ENCODE measurements at places on chromosomes 2 and 18.

DNA sequence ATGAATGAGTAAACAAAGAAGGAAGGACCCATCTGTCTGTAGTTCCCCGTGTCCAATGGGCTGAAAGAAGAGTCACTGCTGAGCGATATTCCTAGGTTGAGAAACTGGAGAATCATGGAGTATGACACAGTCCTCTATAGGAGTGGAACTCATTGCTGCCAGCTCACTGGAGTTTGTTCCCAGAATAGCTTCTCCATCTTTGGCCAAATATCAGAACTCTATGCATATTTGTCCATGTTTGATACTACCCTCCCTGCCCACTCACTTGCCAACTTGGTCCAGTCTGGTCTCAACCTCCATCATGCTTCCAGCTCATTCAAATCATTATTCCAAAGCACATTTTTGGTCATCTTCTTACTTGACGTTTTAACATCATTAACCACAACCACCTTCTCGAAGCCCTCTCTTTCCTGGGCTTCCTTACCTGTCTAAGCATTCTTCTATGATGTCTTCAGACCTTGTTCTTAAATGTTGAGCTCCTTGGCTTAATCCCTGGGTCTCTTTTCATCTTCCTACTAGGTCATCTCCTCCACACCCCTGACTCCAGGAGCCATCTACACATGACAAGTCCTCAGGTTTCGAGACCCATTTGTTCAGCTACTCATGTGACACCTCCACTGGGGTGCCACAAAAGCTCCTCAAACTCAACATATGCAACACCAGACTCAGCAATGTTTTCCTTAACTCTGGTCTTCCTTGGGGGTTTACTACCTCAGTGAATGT is 221.6 kb downstream of the MYCN start:
- DNase-seq: no peak

DNA sequence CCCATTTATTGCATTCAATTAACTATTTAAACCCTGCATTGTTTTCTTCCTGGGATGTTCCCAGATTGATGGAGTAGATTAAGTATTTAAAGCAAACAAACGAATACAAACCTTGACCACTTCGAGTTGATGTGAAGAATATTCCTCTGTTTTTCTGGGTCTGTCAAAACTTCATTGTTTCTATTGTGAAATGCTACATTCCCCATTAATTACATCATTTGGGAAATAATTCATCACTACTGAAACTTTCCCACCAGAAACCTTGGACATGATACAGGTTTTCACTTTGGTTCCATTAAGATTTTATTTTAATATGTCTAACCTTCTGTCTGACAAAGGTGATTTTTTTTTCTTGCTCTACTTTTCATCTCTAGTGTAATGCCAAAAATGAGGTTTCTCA is 365.1 kb upstream of the ETAA1 start:
- DNase-seq: no peak

GRCh38 chr2:134619250-134619649 is 99.5 kb downstream of the TMEM163 start:
- no peak for DNase-seq

DNA sequence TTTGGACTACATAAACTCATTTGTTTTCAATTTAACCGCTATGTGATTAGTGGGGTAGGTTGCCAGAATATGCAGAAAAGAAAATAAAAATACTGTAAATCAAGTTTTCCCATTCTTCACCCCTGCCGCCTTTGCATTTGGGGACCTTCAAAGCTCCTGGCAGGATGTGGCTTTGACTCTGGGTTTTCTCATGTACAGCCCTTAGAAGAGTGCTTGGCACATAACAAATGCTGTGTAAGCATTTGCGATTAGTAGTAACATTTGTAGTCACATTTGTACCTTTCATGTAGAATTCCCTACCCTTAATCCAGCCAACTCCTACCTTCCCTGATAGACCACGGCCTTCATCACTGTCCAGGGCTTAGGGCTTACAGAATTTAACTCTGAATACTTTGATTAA is 262.6 kb downstream of the MREG start:
- DNase-seq: peak; percentile 9

- no peak for DNase-seq
Measured at GRCh38 chr2:157015015-157015575, 242.4 kb upstream of the GALNT5 start.

DNA sequence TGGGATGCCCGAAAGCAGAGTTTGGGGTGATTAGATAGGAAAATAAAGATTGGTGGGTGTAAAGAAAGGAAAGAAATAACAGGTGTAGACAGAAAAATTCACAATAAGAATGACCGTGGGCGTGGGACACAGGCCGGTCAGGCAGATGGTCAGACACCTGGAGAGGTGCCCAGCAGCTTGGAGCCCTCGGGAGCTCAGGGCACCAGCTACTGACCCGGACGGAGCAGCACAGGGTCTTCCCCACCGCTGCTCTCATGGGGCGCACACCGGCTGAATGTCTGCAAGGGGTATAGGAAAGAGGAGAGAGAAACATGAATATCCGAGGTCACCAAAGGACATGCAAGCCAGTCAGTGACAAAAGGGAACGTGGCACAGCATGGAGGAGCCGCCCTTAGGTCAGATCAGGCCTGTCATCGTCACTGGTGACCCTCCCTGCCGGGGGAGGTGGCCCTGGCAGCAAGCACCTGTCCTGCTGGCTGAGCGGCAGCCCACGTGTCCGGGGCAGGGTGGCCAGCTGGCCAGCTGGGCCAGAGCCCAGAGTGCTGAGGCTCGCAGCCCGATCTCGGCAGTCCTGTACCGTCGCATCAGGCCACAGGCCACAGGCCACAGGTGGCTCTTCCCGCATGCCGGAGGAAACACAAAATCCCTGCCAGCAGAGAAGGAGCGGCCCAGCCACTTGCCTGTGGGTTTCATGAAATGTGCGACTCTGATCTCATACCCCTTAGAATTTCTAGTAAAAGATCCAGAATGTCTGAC is 112.0 kb upstream of the NDUFV2 start:
- DNase-seq: no peak

DNA sequence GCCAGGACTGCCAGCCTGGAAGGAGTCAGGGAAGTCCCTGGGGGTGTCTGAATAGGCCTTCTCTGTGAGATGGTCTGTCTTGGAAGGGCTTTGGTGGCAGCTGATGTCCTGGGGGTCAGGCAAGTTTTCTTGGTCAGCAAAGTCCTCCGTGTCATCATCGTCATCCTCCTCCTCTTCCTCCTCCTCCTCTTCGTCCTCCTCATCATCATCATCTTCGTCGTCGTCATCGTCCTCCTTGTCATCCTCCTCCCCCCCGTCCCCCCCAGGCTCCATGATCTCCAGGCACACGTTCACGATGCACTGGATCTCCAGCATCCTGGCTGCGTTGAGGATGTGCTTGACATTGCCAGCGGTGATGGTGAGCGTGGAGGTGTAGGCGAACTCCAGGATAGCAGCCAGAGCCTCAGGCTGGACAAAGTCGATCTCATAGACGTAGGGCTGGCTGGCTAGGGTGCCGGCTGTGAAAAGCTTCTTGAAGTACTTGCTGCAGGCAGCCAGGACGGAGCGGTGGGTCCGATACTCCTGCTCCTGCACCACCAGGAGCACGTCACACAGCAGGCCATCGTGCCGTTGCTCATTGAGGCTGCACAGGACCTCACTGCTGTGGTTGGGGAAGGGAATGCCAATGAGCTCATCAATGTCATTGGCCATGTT is 110.1 kb upstream of the SMAD2 start:
- no peak for DNase-seq

GRCh38 chr2:126496493-126496892 is 159.5 kb upstream of the GYPC start:
- DNase-seq: no peak

DNA sequence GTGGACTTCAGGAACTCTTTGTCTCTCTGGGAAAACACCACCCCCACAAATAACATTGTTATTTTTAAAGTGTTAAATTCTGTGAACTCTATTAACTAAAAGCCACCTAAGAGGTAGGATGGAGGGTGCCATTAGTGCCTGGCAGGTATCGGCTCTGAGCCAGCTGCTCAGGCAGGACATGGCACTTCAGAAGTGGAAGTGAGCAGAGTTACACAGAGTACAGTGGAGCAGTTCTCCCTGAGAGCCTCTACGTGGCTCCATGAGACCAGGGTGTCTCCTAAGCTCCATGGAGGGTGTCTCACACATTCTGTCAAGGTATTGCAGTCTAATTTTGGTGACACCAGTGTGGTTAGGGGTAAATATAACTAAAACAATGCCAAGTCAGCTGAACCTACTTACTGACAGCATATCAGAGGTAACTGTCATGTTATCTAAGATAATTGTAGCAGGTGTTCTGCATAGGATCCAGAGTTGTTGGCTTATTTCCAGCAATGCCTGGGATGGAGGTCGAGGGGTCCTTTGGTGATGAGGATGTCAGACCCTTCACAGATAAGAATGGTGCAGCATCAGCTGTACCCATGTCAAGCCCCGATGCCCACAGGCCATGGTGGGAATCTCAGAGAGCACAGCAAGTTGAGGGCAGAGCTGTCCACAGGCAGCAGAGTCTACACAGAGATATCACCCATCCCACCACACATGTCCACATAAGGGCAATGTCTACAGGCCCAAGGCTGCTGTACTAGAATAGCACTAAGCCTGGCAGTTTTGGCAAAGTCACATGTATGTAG is 8.6 kb upstream of the MALL start:
- DNase-seq: no peak

DNA sequence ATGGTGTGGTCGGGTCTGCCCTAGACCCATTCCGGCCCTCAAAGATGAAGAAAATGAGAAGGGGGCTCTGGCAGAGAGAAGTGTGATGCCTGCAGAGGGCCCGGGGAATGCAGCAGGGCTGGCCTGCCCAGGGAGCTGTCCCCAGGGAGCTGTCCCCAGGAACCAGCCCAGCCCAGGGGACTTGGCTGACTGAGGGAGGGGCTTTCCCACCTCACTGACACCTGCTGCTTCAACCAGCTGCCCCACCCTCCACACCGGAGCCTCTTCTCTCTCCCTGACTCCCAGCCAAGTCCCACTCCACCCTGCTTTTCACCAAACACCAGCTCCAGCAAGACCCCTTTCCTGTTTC is 111.2 kb downstream of the STPG4 start:
- DNase-seq: no peak

GRCh38 chr2:120433816-120434290 is 87.9 kb downstream of the INHBB start:
- DNase-seq: no peak

GRCh38 chr2:55431982-55432627 is 12.4 kb upstream of the CCDC88A start:
- DNase-seq: no peak

DNA sequence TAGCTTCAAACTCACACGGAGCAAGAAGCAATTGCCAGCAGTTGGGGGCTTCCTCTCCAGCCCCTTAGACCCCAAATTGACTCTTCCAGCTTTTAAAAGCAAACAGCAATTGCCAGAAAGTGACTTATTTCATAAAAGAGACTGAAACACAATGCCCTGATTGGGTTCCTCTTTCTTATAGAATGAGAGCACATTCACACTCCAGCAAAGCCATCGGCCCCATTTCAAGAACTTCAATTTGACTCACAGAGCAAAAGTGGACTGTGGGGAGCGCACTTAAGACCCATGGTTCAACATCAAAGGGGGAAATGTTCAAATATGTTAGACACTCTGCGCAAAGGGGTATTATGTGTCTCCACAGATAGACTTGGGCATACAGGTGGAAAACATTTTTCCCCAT is 484.7 kb downstream of the BCL11A start:
- no peak for DNase-seq

DNA sequence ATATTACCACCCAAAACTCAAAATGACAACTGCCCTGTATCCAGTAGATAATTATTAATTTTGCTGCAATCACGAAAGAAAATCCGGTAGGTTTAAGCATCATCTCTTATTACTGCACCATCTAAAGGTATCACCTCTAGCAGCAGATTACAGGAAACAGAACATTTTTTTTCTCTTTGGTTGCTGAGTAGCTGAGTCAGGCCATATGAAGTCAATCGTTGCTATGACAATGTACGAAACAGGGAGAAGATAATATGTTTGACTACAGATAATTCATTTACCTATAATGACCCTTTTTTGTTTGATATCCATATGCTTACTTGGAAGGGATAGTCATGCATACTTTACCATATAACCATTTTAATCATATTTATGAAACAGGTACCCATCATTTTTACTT is 831.6 kb upstream of the CHAC2 start:
- DNase-seq: no peak

GRCh38 chr2:199228887-199229819 is 228.6 kb downstream of the SATB2 start:
- DNase-seq: no peak

DNA sequence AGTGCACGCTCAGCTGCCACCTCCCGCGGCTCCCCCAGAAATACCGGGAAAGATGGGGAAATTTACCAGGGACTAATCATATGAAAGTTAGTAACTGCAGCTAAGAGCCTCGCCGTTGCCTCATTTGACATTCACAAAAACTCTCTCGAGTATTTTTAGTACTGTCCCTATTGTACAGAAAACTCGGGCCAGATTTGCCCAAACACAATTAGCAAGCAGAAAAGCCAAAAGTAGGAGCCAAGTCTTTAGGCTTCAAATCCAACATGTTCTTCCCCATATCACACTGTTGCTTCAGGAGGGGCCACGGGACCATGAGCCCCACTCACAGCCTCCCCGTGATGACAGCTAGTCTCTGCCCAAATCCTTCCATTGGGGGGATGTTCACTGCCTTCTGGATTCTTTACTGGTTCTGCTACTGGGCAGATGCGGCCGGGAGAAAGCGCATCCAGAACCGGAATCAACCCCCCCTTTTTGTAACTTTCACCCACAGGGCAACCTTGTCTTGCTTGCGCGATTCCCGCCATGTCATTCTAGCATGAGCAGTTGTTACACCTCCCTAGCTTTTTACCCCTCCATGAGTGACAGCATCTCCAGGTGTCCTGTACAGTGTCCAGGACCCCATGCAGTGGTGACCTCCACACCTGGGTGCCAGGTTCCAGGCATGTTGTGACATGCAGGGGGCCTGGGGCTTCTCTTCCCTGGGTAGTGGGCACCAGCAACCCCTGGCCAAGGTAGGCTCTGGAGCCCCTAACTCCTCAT is 35.2 kb downstream of the CENPO start:
- no peak for DNase-seq

GRCh38 chr2:45432406-45432805 is 178.7 kb downstream of the SRBD1 start:
- DNase-seq: no peak

GRCh38 chr2:239399433-239399920 is 1.3 kb downstream of the HDAC4 start:
- DNase-seq: peak; percentile 37

DNA sequence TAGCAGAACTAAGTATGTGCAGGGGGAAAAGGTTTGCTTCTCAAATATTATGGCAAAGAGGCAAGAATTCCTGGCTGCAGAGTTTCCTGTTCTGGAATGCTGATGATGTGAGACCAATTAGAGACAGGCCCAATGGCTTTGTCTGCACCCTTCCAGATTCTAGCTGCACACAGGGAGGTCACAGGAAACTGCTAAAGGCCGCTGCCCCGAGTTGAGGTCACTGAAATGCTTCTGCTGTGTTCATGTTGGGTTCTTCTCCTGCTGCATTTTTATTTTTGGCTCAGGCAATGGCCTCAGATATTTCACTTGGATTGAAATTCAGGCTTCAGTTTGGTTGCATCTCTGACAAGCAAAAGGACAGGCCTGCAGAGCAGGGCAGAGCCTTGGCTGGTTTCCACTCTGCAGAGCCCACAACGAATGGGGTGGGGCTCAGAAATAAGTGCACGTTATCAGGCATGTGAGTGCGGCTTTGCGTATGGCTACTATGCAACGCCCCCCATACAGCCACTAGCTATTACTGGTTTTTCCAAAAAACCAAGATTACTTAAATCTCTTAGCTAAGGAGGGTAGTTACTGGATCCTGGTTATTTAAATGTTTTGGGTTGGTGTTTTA is 66.9 kb upstream of the FZD5 start:
- no peak for DNase-seq

GRCh38 chr18:6495536-6495935 is 80.8 kb upstream of the L3MBTL4 start:
- no peak for DNase-seq
